ENCODE measurements at places on chromosomes 1 and 21. TPM values are rescaled to one million over a fixed set of nuclear protein-coding genes. Genes with fewer than 3 reads are reported as not detected.

DNA sequence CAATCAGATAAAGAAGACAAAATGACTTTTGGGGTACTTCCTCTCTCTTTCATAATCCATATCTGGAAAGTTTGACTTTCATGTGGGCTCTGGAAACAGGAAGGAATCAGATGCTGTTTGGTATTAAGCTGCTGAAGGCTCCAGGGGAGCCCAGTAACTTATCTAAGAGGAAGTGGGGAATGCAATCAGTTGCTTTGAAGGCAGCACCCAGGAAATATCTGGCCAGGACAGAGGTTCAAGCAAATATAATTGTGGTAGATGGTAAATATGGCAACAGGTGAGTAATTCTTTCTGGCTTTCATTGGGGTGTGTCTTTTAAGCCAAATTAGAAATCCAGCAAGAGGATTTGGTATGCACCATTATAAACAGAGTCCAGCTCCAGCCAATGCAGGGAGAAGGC, 44.4 kb downstream of the COLGALT2 start:
- DNase-seq = no peak

GRCh38 chr1:96926176-96926575, 204.6 kb downstream of the PTBP2 start:
- no peak for DNase-seq

DNA sequence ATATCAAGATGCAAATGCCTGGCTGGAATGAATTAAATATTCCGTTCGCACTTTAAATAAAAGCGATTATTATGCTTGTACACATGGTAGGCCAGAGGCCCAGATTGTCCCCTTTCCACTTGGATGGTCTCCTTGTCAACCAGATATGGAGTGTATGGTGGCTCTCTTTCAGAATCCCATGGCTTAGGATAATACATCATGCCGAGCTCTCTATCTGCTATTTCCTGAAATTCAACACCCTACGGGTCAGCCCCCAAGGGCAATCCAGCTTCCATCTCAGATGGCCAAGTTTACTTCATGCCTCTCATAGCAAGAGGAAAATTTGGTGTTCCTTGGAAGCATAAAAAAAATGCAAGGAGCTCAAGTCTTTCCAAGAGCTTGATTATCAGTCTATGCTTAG, 25.4 kb upstream of the FMO1 start:
- peak; percentile 82 for DNase-seq

- DNase-seq = no peak
Observed at GRCh38 chr1:17617787-17618557, 78.5 kb downstream of the ARHGEF10L start.

GRCh38 chr1:194548071-194548470, 1361.7 kb upstream of the B3GALT2 start:
- DNase-seq = no peak

GRCh38 chr1:2556678-2557481, 709 bp downstream of the TNFRSF14 start:
- peak; percentile 84 for DNase-seq

- DNase-seq = no peak
Observed at GRCh38 chr21:45278156-45278911, 9.4 kb downstream of the POFUT2 start.

DNA sequence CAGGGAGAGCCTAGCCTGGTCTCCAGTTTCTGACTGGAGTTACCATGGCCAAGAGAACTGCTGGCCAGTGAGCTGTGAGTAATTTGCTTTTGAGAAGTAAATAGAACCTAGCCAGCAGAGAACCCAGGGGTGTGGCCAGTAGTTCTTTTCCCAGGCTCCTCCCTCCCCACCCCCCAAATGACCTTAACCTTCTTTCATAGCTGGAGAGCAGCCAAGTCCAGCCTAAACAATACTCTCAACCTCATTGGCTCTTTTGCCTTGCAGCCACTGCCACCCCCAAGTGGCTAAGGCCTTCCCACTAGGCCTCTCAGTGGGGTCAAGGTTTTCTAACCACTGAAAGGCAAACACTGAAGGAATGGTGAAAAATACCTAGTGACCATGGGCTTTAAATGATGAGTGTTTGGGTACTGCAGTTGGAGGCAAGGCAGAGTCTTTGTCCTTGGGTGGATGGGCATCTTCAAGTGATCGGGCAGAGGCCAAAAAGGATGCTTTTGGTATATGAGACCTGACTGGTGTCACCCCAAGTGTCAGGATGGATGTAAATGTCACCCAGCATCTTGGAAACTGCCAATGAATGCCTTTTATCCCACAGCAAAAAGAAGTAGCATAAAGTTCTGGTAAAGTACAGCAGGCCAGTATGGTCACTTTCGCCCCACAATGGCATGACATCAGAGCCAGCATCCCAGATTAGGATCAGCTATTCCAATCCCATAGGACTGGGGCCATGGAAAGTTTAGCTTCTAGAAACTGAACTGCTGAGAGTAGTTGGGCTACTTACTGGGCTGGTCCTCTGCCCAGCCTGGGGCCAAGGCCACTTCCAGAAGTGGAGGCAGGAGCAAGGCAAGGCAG, 3.5 kb upstream of the PIGV start:
- peak; percentile 76 for DNase-seq

- no peak for DNase-seq
Observed at GRCh38 chr1:202704601-202705000, 5.7 kb downstream of the SYT2 start.

Gene KCNE1
- 2.5 TPM for total RNA-seq

Gene C1orf87
- total RNA-seq = 0.38 TPM

Gene RGS4
- total RNA-seq = 3.1 TPM

Gene UBL4B
- total RNA-seq = not detected

Gene ADAMTS1
- total RNA-seq = 343 TPM

Gene KIAA1614
- total RNA-seq = 12.3 TPM
